ENCODE measurements at places on chromosomes 7 and 10.
A peak's percentile ranks its signal among the peaks of the same experiment; 100 is the strongest.

GRCh38 chr7:134452419-134452838, 6.5 kb downstream of the AKR1B1 start:
- DNase-seq: no peak

- no peak for DNase-seq
These were observed 63.6 kb downstream of the MACC1 start for GRCh38 chr7:20153567-20153966.

- no peak for DNase-seq
These were observed 328.6 kb downstream of the DPP6 start for GRCh38 chr7:154380771-154381170.

DNA sequence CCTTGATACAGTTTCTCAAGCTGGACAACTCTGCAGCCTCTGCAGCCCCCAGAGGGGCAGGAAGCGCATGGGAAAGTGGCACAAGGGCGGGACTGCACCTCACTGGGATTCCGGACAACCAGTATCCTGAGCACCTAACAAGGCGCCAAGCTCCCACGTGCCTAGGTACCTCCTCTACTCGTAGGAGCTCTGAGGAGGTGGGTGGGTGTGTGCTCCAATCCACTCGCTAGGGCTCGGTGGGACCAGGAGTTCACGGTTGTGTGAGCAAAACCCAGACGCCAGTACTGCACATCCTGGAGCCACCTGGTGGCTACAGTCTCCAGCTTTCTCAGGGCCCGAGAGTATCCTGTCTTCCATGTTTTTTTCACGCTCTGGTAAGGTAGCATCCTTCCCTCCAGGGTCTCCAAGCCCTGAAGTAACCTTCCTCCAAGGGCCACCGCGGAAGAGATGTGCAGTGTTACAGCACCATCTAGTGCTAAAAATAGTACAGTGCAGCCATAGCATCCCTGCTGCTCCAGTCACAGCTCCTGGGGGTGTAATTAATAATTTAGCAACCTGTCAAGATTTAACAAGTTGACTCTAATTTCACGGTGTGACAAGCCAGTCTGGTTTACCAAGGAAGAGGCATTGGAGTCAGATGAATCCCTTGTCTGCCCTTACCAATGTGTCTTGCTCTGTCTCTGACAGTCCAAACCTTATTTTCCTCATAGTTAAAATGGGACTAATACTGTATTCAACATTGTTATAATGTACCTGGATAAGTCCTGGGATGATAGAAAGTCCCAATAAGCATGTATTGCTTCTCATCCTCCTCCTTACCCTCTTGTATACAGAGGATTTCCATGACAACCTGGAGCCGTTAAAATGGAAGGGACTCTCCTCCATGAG, 70.4 kb downstream of the HERPUD2 start:
- DNase-seq: peak; percentile 49

GRCh38 chr10:31318382-31318853, 598 bp upstream of the ZEB1 start:
- peak; percentile 60 for DNase-seq

DNA sequence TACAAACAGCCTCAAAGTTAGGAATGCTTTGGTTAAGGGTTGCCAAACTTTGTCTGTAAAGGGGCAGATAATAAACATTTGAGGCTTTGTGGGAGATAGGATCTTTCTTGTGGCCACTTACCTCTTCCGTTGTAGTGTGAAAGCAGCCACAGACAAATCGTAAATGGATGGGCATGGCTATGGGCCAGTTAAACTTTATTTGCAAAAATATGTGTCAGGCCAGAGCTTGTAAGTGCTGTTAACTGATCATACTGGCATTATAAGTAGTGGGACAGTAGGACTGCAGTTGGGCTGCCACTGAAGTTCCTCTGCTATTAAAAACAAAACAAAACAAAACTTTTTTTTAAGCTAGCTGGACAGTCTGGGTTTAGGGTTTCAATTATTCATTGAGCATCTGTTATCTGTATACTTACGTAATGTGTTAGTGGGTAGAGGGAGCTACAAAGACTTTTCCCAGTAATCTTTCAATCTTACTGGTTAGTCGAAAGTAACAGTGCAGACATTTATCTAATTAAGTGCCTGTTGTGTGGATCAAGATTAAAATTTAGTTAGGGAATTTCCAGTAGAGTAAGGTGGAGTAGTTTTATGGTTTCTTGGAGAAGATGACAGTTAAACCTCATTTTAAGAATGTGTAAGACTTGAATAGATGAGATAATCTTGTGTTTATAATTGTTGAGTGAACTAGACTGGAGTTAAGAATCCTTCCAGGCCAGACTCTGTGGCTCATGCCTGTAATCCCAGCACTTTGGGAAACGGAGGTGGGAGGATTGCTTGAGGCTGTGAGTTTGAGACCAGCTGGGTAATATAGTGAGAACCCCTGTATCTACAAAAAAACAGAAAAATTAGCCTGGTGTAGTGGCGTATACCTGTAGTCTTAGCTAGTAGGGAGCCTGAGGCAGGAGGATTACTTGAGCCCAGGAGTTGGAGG, 100.1 kb downstream of the BTRC start:
- no peak for DNase-seq

GRCh38 chr10:132538790-132539421, 1.3 kb downstream of the INPP5A start:
- DNase-seq: no peak

DNA sequence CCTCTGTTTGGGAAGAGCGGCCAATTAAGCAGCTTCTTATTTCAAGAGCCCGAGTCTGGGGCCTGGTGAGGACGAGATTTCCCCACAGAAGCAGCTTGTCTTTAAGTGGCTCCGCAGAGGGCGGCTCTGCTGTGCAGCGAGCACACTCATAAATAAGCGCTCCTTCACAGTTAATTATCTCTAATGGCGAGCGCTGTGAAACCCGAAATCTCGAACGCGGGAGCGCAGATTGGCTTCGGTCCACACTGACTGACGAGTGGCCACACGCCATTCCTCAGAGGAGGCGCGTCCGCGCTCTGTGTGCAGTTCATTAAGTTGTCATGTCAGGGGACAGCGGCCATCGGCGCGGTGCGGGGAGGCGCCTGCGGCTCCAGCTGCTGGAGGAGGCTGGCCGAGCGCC, 560.9 kb downstream of the DNAJB6 start:
- DNase-seq: no peak

DNA sequence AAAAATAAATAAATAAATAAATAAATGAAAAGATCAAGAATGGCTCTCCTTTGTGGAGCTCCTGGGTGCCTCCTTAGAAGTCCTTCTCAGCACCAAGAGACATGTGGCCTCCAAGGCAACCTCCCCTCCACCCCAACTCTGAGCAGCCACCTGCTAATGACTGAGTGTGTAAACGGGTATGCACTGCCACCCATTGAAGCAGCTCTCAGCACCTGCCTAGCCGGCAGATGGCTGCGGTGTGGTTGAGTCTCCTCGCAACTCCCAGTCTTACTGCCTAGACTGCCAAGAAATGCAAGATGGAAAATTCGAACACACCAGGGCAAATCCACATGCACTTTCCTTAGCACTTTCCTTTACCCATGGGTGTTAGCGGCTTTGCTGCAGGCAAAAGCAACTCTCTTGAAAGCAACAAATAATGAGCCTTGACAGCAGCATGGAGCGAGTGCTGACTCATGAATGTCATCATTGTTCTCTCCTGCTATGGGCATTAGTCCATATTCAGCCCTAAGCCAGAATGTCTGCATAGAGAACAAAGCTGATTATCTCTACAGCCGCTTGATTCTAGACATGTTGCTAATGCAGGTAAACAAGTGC, 913.9 kb upstream of the AUTS2 start:
- no peak for DNase-seq

- DNase-seq: no peak
These were observed 108.4 kb downstream of the KLF6 start for GRCh38 chr10:3676564-3676963.

GRCh38 chr7:130114374-130114773, 44.0 kb downstream of the KLHDC10 start:
- no peak for DNase-seq

GRCh38 chr10:45408421-45409319, 34.7 kb downstream of the ALOX5 start:
- no peak for DNase-seq

DNA sequence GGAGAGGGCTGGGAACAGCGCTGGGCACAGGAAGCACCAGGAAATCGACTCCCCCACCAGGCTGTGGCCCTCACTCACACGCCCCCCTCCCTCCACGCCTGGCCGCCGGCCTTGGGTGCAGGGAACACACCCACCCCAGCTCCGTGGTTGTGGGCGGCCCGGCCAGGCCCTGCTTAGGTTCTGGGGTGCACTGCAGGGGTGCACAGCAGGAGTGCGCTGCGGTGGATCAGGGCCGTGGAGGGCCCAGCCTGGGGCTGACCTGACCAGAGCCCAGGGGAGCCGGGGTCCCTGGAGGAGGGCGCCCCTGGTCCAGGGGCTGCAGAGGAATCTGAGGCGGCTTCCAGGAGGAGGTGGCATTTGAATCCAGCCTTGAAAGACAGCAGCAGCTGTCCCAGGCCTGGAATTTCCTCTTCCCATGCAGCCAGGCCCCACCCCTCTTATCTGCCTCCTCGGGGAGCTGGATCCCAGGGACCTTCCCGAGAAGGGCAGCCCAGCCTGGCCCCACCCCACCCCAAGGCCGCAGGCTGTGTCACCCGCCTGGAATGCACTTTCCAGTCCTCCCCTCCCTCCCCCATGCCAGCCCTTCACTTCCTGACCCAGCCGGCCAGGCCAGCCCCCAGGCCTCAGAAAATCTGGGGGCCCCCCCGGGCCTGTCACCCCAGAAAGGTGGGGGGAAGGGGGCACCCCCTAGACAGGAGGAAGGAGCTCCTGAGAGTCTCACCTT, 18.4 kb upstream of the PDGFA start:
- peak; percentile 98 for DNase-seq

- peak; percentile 13 for DNase-seq
These were observed 154.3 kb downstream of the ELAPOR2 start for GRCh38 chr7:86904949-86905834.

Measured in AG08396 (cell line).